ENCODE measurements at places on chromosomes 11 and 22. TPM values are rescaled to one million over a fixed set of nuclear protein-coding genes. Genes with fewer than 3 reads are reported as not detected.
A peak's percentile ranks its signal among the peaks of the same experiment; 100 is the strongest.

GRCh38 chr11:134532921-134533421, 120.9 kb upstream of the B3GAT1 start:
- ATAC-seq: no peak

- no peak for ATAC-seq
Observed at GRCh38 chr22:19843857-19844376, 10.8 kb downstream of the GNB1L start.

GRCh38 chr11:41119484-41119883, 340.0 kb downstream of the LRRC4C start:
- no peak for ATAC-seq

DNA sequence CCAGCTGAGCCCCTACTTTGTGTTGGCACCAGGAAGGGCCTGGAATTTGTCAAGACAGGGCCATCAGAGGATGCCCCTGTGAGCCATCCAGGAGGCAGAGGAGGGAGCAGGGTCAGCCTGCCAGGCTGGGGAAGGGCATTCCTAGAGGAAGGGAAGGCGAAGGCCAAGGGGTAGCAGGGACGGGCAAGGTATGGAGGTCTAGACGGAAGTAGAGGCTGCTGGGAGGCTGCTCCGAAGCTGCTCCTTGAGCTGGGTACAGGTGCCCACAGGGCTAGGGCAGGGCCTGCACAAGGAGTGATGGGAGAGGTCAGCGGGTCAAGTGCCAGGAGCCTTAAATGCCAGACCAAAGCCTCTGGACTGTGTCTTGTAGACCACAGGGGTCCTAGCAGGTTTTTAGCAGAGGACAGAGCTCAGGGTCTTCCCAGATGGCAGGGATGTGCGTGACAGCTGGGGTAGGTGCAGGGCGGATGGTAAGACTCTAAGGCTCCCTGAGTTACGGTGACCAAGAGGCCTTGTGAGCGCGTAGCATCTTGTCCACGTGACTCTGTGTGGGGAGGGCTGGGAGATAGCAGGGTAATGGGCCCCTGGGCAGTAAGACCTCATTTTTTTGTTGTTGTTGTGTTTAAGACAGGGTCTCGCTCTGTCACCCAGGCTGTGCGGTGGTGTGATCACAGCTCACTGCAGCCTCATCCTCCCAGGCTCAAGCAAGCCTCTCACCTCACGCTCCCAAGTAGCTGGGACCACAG, 31.7 kb upstream of the CSNK1E start:
- ATAC-seq: no peak

- no peak for ATAC-seq
Observed at GRCh38 chr11:111691176-111691575, 75.0 kb downstream of the PPP2R1B start.

DNA sequence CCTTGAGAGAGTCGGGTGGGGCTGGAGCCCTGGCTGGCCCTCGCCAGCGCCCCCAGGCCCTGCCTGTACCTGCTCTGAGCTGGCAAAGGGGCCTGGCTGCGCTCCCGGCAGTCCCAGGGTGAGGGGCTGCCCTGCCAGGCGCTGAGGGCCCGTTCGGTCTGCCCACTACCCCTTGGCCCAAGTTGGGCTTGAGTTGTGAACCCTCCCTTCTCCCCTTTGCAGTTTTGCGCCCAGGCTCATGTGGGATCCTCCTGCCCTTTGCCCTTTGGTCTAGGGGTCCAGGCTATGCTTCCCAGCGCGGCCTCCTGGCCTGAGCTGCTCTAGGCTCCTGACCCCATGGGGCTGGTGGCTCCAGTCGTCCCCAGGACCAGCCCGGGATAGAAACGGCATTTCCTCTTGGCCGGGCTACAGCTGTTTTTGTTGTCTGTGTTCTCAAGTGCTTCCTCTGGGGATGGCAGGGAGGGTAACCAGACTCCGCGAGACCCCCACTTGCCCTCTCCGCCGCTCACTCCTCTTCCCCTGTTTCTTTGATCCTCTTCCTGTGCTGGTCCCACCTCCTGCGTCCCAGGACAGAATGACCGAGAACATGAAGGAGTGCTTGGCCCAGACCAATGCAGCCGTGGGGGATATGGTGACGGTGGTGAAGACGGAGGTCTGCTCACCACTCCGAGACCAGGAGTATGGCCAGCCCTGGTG, 34.9 kb downstream of the PRDM11 start:
- no peak for ATAC-seq

DNA sequence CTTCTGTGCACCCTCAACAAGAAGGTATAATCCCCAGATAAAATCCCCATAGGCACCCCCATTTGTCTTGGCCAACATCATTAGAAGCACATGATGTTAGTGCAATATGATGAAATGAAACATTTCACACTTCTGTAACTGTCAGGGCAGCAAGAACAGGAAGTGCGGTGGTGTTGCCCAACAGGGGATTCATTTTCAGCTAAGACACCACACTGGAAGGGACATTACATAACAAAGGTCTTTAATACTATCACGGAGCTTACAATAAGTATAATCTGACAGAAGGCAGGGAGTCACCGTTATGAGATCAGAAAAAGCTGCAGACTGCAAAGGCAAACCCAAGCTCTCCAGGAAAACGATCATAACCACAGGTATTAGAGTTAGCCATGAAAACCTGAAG, 2.0 kb downstream of the OR52W1 start:
- ATAC-seq: no peak

DNA sequence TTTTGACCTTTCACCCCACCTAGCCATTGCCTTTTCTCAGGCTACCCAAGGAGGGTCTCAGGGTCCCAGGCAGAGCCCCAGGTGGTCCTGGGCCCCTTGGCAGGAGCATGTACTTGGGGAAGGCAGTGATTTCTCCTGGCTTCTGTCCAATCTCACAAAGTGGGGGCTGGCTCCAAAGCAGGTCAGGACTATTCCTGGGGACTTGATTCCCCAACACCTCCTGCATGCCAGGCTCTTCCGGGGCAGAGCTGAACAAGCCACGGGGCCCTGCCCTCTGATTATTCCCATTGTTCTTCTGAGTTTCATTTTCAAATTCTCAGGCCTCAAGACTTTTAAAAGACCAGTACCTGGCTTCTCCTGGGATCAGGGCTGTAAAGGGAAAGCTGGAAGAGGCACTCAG, 1.5 kb upstream of the TCF20 start:
- ATAC-seq: no peak

DNA sequence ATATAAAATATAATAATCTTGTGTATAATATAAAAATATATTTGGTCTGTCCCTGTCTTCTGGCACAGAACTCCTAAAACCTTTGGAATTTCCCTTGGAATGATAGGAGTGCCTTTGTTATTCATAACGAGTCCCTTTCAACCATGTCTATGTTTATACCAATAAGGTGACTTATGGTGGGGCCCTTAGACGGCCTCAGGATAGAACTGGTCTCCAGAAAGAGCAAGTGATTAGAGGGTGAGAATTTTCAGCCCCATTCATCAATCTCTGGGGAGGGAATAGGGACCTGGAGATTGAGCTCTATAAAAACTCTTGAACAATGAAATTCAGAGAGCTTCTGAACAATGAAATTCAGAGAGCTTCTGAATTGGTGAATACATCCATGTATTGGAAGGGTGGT, 18.4 kb upstream of the PICALM start:
- no peak for ATAC-seq

DNA sequence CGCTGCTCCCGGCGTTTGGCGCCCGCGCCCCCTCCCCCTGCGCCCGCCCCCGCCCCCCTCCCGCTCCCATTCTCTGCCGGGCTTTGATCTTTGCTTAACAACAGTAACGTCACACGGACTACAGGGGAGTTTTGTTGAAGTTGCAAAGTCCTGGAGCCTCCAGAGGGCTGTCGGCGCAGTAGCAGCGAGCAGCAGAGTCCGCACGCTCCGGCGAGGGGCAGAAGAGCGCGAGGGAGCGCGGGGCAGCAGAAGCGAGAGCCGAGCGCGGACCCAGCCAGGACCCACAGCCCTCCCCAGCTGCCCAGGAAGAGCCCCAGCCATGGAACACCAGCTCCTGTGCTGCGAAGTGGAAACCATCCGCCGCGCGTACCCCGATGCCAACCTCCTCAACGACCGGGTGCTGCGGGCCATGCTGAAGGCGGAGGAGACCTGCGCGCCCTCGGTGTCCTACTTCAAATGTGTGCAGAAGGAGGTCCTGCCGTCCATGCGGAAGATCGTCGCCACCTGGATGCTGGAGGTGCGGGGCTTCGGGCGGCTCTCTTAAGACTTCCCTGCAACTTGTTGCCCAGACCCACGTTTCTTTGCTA, at the start of gene CCND1:
Gene CCND1, plus strand, starts transcription at position 162 of the 587 bp plus-strand sequence. Its CDS starts 158 bp downstream, at position 320.
- peak; percentile 19 for ATAC-seq

- ATAC-seq: no peak
Observed at GRCh38 chr22:26445577-26446275, 16.7 kb downstream of the ASPHD2 start.

DNA sequence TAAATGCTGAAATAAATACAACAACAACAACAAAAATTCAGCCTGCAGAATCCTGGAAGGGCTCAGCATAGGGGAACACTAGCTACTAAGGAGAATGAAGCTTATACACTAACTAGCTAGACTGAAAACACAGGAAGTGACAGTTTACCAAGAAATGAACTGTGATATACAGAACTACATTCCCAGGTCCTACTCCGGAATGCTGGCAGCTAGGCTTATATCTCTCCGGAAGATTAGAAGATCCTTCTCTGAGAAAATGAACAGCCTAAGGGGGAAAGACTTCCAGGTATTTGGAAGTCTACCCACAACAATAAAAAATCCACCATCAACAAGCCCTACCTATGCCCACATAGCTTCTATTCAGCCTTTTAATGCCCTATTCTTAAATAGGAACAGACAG, 31.0 kb downstream of the CCDC34 start:
- ATAC-seq: no peak

DNA sequence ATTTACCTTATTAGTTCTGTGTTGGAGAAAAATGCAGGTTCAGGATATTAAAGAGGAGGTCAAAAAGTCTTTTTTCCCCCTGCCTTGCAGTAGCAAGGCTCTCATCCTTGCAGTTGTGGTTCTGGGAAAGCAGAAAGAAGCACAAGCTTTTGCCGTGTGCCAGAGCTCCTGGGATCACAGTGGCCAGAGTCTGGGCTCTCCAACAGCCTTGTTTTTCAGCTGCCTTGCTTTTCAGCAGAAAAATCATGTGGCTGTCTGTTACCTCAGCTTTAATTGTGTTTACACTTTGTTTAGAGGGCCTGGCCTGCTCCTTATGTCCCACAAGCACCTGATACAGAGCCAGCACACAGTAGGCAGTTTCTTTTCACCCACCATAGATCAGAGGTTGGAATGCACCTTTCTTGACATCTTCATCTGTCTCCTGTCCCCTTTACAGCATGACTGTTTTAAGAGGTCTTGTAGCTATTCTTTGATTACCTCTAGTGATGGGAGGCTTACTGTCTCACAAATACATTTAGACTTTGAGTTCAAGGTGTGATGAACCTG, 67.5 kb downstream of the TEAD1 start:
- no peak for ATAC-seq

GRCh38 chr22:36914390-36914752, 943 bp downstream of the CSF2RB start:
- no peak for ATAC-seq

GRCh38 chr11:14500181-14500651, 605 bp upstream of the COPB1 start:
- peak; percentile 46 for ATAC-seq

GRCh38 chr11:103061656-103062055, 30.3 kb downstream of the DCUN1D5 start:
- ATAC-seq: no peak

GRCh38 chr11:64334764-64335735, 5.0 kb upstream of the CCDC88B start:
- peak; percentile 75 for ATAC-seq

DNA sequence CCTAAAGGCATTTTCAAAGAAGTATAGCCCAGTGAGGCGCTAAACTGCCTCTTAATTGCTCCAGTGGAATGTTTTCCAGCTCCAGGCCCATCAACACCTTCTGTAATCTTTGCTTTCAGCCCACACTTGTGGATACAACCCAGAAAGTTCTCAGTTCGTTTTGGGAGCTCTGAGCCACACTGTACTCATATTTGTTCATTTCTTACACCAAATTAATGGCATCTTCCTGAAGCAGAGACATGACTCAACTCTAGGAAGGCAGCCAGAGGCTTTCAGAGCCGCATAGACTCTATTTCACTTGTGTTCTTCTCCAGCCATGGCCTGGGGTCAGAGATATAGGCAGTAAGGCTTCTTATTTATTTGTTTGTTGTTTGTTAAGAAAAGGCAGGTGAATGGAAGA, 175.5 kb upstream of the NCAM1 start:
- ATAC-seq: no peak

DNA sequence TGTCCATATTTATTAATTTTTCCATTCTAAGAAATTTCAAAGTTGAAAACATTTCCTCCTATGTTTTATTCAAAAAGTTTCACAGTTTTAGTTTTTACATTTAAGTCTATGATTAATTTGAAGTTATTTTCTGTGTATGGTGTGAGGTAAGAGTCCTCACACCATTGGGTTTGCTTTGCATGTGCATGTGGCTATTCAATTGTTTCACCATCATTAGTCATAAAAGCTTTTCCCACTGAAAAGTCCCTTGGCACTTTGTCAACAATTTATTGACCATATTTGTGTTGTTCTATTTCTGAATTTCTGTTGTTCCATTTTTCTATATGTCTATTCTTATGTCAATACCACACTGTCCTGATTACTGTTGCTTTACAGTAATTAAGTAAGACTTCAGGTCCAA, 186.5 kb downstream of the KIF18A start:
- ATAC-seq: no peak

- peak; percentile 36 for ATAC-seq
Observed at GRCh38 chr22:31496735-31497146, 405 bp downstream of the SFI1 start.

TRIM51 gene
- total RNA-seq: not detected

SCUBE1 gene
- total RNA-seq: not detected

DKK3 gene
- total RNA-seq: not detected

DDTL gene
- 2.8 TPM for total RNA-seq

C1QTNF5 gene
- total RNA-seq: not detected

TBX10 gene
- not detected for total RNA-seq

CD248 gene
- not detected for total RNA-seq

NRIP3 gene
- total RNA-seq: 2.2 TPM

CCDC87 gene
- 0.11 TPM for total RNA-seq

GP1BB gene
- total RNA-seq: not detected

MYEOV gene
- 0.82 TPM for total RNA-seq
